ENCODE measurements at places on chromosomes 2 and 18.
A peak's percentile ranks its signal among the peaks of the same experiment; 100 is the strongest.

DNA sequence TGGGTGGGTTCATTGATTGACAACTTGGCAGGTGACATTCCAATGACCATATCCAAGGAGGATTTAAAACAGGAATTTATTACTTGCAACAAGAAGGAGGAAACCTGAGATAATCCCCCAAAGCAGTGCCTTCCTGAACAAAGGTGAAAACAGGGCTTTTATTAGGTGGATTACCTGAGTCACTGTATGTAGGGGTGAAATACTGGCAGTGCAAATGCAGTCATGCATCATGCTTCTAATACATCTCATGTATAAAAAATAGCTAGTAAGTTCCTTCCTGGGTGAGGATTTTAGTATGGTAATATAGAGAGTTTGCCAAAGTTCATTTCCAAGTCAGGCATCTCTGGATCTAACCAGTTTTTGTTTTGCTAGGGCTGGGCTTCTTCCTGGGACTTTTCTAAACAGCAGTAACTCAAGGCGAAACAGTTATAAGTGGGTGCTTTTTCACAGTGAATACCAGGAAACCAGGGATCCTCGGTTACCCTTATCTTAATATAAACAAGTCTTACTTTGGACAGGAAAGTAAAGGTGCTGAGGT lies 583.4 kb upstream of the LRRTM1 start:
- DNase-seq = no peak

DNA sequence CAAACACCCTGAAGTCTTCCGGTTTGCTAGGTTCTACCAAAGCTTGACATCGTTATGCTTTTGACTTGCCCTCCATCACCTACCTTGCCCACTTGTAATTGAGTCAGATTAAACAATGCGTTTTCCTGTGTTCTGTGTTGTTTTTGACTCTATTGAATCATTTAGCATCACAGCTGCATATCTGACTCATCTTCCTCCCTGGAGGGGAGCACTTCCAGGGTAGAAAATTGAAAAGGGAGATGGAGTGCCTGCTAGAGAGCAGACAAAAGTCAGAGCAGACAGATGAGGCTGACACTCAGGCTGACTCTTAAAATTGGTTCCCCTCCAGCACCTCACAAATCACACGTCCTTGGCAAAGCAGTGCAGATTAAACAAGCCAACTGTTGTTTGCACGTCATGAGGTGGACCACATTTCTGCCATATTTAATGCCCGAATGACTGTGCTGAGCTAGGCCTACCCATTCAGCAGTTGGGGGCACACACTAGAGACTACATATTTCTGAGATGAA lies 2.2 kb downstream of the MPP4 start:
- DNase-seq = peak; percentile 30

- DNase-seq = no peak
These were observed 71.0 kb downstream of the STPG4 start for GRCh38 chr2:47083886-47084687.

- DNase-seq = no peak
These were observed 105.4 kb downstream of the RTN4 start for GRCh38 chr2:54944724-54945326.

GRCh38 chr2:131659168-131659572 lies 131.5 kb downstream of the CCDC74A start:
- DNase-seq = no peak

DNA sequence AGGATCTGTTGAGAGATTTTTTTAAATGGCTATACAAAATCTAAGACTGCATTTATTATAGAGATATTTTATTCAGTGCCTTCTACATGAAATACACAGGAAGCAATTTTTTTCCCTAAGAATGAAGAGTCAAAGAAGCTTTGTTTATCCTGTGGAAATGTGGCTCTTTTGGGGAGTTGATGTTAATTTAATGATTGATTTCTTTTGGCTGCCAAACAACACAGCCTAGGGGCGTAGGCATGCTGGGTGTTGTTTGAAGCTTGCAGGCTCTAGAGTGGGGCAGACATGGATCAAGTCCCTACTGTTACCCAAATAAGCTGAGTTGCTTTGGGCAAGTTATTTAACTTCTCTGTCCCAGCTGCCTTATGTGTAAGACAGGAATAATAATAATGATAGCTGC lies 21.1 kb upstream of the PLEK start:
- no peak for DNase-seq

- DNase-seq = no peak
These were observed 5.0 kb upstream of the DGKD start for GRCh38 chr2:233349005-233349998.

- DNase-seq = no peak
These were observed 78.6 kb downstream of the ANKRD44 start for GRCh38 chr2:197232010-197232409.

DNA sequence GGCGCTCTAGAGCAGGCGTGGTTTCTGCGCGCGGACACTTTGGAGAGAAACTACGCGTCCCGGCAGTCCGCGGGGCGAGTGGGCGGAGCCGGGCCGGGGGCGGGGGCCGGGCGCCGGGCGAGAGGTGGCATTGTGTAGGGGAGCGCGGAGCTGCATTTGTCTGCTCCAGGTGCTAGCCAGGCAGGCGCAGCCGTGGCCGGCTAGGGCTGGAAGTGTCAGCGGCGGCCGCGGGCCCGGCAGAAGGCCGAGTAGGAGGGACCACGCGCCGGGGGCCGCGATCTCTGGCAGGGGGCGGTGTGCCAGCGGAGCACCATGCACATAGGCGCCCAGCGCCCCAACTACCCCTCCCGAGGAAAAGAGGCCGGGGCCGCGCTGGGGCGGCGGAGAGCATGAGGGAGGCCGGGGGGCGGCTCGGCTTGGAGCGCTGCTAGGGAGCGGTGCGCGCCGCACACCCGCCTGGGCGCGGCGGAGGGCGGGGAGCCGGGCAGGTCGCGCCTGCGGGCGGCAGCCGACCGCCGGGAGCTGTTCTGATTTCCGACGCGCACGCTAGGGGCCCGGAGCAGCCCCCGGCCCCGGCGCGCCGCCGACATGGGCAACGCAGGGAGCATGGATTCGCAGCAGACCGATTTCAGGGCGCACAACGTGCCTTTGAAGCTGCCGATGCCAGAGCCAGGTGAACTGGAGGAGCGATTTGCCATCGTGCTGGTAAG lies at the start of gene FMNL2:
Gene FMNL2, plus strand, starts transcription at position 159 of the 710 bp plus-strand sequence.
- DNase-seq = peak; percentile 76

DNA sequence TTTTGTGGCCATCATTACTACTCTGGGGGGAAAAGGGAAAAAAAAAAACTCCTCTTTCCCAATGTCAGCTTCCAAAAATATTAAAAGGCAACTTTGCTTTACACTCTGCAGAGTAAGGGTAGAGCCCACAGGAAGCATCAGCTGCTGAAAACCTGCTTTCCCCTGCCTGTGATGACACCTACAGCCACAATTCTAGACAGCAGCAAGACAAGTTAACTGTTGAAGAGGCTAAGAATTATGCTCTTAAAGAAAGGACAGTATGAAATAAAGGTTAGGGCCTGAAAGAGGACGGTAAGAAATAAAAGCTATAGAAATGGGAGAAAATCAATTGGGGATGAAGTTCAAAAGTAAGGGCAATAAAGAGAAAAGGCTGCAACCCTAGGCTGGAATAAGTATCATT lies 3.0 kb downstream of the PDE11A start:
- DNase-seq = no peak

DNA sequence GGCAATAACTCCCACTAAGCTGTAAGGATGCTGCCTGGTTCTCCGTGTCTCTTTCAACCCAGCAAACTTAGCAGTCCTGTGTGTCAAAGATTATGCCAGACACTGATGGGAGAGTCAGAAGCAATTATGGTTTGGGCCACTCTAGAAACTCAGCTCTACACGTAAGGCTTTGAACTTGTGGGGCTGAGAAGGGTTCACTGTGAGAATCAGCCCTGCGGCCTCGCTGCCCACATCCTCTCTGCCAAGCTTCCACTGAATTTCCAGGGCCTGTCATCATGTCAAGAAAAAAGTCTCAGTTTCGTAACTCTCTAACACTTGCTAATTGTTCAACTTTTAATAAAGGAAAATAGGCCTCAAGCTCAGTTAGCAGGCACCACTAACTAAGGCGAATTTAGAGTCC lies 308.8 kb upstream of the LYPD1 start:
- no peak for DNase-seq

- DNase-seq = no peak
These were observed 542.7 kb upstream of the RAB6C start for GRCh38 chr2:129436809-129437208.
